ENCODE measurements at places on chromosomes 2 and 18.

GRCh38 chr2:187079901-187080300 lies 230.9 kb upstream of the ZSWIM2 start:
- no peak for DNase-seq

- no peak for DNase-seq
Observed at GRCh38 chr2:138534791-138535190, 33.2 kb downstream of the SPOPL start.

GRCh38 chr2:45698554-45698953 lies 47.1 kb downstream of the PRKCE start:
- no peak for DNase-seq

DNA sequence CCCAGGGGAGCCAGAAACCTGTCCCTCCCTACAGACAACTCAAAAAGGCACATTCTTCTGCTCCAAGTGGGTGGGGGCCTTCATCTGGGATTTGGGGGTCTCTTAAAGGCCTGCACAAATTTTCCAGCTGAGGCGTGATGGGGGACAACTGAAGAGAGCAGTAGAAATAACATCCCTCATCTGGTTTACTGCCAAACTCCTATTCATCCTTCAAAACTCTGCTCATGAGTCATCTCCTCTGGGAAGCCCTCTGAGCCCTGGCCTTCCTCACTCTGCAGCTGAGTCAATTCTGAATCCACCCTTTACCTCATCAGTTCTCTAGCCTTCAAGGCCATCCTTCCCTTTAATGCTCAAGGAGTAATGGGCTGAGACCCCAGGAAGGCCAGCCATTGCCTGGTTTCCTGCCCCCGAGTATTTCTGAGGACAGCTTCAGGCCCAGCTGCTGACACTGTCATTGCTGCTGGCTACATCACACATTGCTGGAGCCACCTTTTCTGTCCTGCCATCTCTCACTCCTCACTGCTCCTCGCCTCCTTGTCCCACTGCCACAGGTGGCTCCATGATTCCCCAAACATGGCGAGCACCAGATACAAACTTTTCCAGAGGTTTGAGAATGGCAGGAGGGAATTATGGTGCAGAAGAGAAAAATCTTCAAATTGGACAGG lies 32.2 kb upstream of the GLI2 start:
- peak; percentile 79 for DNase-seq

- DNase-seq = no peak
Observed at GRCh38 chr2:208781166-208781565, 374.6 kb downstream of the PTH2R start.

GRCh38 chr2:112690853-112691401 lies 29.9 kb upstream of the NT5DC4 start:
- DNase-seq = no peak

DNA sequence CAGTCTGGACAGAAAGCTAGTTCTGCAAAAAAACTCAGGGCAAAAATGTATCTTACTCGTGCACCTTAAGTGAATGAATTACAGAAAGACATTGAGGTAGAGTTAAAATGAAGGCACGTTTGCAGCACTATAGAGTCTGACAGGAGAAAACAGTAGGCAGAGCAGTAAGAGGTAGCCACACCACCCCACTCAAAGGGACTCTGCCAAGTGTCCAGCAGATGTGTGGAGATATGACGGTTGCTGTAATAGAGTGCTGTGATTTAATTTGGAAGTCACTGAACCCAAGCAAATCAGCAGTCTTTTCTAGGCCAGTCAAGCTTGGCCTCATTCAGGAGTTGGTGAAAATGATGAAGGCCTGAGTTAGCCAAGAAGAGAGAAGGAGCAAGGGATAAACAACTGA lies 464.4 kb downstream of the PTPRM start:
- DNase-seq = no peak

- no peak for DNase-seq
Observed at GRCh38 chr2:48400553-48401164, 129.3 kb upstream of the STON1 start.

- no peak for DNase-seq
Observed at GRCh38 chr18:10157706-10158105, 243.9 kb downstream of the VAPA start.

DNA sequence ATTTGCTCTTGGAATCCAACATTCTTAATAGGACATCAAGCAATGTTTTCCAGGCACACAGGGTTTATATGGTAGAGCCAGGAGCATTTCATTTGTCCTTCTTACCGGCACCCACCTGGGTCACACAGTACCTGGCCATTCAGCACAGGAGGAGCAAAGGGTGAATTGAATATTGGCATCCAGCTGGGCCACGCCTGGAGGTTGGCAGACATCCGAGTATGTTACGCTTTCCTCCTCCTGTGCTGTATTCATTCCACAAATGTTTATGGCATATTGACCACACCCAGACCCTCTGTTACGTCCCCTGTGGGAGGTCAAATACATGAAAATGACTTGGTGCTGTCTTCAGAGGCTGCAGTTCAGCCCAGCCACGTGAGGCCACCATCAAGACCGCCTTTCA lies 206.2 kb downstream of the RTP5 start:
- DNase-seq = no peak

DNA sequence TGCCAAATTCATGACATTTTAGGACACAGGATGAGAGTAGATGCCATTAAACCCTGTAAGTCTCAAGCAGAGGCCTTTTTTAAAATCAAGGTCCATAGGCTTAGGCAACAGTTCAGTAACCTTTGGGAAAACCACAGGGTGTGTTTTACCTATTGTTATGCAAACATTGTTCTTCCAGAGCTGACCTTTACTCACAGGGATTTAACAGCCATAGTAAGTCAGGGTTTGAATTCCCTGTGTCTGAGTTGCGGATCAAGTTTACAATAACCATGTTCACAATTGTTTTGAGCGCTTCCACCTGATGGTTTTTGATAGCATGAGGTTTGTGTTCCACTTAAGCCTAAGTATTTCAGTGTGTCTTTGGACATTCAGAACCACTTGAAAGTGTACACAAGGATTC lies 160.1 kb upstream of the BOD1L2 start:
- no peak for DNase-seq

GRCh38 chr2:230758566-230759480 lies 46.2 kb downstream of the CAB39 start:
- no peak for DNase-seq

DNA sequence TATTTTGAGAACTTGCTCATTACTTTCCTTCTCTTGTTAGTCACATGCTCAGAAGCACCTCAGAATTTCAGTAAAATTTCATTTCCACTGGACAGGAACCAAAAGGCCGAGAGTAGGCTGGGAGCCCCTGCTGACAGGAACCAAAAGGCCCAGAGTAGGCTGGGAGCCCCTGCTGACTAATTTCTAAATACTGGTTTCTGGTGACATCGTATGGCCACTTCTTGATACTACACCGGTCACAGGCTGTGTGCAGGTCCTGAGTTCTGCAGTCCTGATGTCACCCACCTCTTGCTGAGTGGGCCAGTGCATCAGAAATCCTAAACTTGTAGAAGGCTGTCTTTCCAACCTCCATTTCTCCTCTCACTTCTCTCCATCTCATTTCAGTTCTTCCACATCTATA lies 17.7 kb upstream of the EN1 start:
- DNase-seq = peak; percentile 42

DNA sequence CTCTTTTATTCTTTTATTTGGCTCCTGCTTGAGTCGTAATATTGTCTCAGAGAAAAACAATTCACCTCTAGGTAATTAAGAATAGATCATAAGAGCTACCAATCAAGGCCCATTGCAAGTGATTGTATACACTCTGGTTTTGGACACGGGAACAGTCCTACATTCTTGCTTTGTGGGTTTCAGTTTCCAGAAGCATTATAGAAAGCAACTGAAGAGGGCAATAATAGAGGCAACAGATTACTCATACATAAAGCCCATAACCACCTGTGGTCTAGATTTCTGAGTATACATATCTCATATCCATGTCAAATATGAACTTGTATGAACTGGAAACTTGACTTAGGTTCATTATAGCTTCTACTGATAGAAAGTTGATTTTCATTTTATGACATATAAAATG lies 65.4 kb downstream of the DIS3L2 start:
- DNase-seq = no peak

GRCh38 chr18:79403723-79404566 lies 8.2 kb downstream of the NFATC1 start:
- DNase-seq = no peak

GRCh38 chr18:25279961-25280360 lies 72.0 kb downstream of the ZNF521 start:
- DNase-seq = no peak

GRCh38 chr18:75346671-75347070 lies 80.8 kb downstream of the SMIM21 start:
- DNase-seq = no peak

- no peak for DNase-seq
Observed at GRCh38 chr2:158131483-158131912, 29.8 kb downstream of the UPP2 start.

GRCh38 chr18:74204526-74205152 lies 56.3 kb downstream of the TIMM21 start:
- DNase-seq = no peak

GRCh38 chr2:233453111-233453915 lies 99.0 kb downstream of the DGKD start:
- no peak for DNase-seq

GRCh38 chr2:110983133-110983532 lies 137.6 kb upstream of the BCL2L11 start:
- no peak for DNase-seq

DNA sequence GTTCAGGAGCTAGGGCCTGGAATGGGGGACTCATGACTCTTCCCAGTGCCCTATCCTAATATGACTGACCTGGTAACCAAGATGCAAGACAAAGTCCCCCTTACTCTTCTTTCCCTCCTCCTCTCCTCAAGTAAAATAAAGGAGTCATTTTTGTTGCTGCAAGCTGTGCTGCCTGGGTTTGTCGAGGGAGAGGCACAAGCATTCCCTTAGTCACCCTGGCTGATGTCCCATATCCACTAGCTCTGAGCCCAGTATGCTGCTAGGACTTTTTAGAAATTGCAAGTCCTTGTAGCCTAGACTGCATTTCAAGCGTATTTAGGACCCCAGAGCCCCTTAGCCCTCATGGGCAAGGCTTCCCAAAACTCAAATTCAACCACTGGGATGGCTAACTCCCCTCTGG lies 338.5 kb upstream of the SETBP1 start:
- no peak for DNase-seq

DNA sequence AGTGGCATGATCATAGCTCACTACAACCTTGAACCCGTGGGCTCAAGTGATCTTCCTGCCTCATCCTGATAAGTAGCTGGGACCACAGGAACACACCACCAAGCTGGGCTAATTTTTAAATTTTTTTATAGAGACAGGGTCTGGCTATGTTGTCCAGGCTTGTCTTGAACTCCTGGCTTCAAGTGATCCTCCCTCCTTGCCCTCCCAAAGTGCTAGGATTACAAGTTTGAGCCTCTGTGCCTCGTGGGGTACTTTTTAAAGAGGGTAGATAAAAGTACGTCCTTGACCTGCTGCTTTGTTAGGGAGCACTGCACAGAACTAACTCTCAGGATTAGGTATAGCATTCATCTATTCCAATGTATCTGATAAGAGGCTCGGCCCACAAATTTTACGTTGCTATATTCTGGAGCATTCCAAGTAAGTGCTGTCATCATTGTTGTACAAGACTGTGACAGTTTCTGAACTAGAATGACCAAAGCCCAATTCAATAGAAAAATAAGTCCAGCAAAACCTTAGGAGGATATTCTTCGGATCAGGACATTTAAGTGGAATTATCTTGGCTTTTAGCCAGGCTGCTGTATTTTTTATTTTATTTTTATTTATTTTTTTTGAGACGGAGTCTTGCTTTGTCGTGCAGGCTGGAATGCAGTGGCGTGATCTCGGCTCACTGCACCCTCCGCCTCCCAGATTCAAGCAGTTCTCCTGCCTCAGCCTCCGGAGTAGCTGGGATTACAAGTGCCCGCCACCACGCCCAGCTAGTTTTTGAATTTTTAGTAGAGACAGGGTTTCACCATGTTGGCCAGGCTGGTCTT lies 4.1 kb downstream of the MTCL1 start:
- DNase-seq = no peak

DNA sequence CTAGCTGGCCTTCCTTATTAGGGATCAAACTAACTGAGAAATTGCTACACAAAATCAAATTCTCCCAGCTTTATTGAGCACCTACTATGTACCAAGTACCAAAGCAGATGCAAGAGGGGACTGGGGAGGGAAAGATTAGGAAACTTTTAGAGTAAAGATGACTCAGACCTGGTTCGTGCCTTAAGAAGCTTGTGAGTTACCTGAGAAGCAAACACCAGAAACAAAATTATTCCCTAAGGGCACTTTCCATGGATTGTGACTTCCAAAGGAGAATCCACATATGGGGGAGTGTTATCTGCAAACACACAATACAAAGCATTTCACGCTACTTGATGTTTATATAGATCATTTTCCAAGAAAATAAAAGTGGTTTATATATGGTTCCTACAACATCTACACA lies 326.9 kb upstream of the HNRNPA3 start:
- no peak for DNase-seq

- peak; percentile 77 for DNase-seq
Observed at GRCh38 chr2:205060269-205060668, 515.0 kb downstream of the PARD3B start.

GRCh38 chr2:28363686-28364280 lies 28.9 kb upstream of the FOSL2 start:
- DNase-seq = no peak

- no peak for DNase-seq
Observed at GRCh38 chr2:7030810-7031209, 113.6 kb downstream of the RNF144A start.

GRCh38 chr18:47522359-47522758 lies 270.9 kb upstream of the SKOR2 start:
- DNase-seq = no peak

GRCh38 chr2:187382131-187382530 lies 65.9 kb downstream of the CALCRL start:
- DNase-seq = no peak

- DNase-seq = no peak
Observed at GRCh38 chr2:64852771-64853241, 136.4 kb upstream of the SLC1A4 start.

DNA sequence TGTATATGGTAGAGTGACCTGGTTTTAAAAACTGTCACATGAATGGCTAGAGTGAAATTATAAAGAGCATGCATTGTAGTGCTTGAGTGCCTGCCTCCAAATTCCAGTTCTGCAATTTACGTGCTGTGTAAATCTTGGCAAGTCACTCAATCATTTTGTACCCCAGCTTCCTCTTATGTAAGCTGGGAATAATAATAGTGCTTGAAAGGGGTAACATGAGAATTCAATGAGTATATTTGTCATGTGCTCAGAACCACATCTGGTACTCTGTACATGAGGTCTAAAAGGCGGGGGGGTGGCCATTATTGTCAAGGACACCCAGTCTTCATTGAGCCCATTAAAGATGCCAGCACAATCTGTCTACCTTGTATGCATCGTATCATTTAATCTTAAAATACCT lies 214.8 kb downstream of the MC4R start:
- no peak for DNase-seq

DNA sequence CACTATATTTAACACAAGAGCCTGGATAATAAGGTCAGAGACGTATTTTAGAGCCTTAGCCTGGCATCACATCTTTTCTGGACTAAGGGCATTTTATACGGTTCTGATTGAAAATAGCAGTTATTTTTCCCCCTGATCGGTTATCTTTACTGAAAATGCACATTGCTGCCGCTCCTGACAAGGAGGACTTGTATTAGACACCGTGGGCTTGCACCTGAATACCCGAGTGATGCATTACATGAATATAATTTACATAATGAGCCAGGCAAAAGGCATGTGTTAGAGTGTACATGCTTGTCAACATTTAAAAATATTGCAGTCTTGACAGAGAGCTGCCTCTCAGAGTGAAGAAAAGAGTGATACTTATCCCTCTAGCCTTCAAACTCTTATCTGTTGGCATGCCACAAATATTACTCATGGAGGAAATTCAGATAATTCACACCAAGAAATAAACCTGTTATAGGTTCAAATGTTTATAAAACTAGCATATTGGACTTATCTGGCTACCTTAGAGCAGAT lies 470.5 kb upstream of the ETAA1 start:
- DNase-seq = no peak

Data from amniotic stem cell (primary cell).